Activated T-helper 1 cell treated with anti-CD3 and anti-CD28 coated beads, Interleukin-12 subunit alpha, Interleukin-12 subunit beta, Interleukin-2, Interleukin-4 antibody, amounts not matched to agents 30 ng/mL and 10 ng/mL and 1 ng/mL, durations not matched to agents 14 hours and 24 hours and 36 hours (primary cell): ENCODE measurements at places on chromosomes 2 and 18.

DNA sequence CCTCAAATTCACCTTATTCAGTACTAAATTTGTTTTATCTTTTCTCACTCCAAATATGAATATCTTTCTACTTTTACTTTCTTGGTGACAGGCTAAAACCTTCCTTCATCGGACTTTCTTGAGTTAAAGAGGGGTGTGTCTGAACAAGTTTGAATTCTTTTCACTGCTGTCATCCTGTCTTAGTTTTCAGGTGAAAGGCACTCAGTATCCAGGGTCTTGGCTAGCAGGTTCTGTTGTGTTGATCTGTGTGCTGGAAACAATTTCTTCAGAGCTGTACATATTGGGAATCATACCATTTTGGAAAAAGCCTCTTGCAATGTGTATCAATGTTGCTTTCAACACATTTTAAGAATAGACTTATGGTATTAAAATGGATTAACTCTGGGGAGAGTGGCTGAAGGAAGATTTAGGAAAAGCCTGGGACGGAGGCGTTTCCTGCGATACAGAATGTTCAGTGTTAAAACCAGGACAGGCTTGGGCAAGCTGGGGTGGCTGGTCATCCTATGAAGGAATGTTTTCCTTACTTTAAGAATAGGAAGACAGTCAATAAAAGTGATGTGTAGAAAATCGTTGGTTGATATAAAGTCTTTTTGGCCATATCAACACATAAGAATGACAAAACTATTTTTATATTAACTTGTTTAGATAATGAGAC lies 350.7 kb upstream of the SPRED2 start:
- DNase-seq: no peak

GRCh38 chr2:192090911-192091310 lies 103.8 kb downstream of the TMEFF2 start:
- DNase-seq: no peak

DNA sequence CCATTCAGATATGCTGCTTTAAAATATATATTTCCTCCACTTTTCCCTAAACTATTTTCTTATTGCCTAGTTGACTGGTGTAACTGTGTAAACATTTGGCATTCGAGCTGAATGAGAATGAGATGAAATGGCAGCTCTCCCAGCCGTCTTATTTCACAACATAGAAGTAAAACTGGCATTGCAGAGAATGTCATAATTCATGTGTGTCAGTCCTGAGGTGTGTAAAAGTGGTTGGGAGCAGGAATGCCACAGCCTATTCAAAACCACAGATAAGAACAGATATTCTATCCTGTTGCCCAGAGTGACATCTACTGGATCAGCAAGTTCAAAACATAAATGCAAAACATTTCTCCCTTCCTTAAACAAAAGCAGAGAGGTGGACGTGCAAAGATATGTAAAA lies 565.5 kb upstream of the CHAC2 start:
- DNase-seq: no peak

DNA sequence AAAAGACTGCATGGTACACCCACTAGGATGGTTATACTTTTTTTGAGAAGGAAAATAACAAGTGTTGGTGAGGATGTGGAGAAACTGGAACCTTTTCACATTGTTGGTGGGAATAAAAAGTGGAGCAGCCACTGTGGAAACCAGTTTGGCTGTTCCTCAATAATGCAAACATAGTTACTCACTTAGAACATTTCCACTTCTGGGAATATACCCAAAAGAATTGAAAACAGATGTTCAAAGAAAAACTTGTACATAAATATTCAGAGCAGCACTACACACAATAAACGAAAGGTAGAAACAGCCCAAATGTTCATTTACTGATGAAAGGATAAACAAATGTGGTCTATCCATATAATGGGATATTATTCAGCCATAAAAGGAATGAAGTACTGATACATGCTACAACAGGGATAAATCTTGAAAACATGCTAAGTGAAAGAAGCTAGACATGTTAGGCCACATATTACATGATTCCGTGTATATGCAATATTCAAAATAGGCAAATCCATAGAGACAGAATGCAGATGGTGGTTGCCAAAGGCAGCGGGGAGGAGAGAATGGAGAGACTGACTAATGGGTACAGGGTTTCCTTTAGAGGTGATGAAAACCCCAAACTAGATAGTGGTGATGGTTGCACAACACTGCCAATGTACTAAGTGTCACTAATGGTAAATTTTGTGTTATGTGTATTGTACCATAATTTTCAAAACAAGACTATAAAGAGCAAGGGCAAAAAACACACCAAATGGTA lies 20.9 kb upstream of the LMAN1 start:
- no peak for DNase-seq

DNA sequence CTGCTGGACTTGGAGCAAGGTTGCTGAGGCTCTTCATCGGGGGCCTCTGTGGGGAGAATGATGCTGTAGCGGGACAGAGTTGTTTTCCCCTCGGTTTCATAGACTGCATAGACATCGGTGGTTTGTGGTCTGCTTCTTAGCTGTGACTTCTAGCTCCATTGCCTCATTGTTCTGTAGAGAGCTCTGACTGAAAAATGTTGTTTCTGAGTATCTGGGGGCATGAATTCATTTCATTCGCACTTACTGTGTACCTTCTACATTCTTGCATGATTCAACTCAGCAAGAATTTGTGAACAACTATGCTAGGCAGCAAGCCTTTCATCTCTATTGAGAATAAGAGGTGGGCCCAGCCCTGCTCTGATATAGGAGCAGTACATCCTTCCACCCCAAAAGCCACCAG lies 406.8 kb downstream of the NBAS start:
- DNase-seq: no peak

DNA sequence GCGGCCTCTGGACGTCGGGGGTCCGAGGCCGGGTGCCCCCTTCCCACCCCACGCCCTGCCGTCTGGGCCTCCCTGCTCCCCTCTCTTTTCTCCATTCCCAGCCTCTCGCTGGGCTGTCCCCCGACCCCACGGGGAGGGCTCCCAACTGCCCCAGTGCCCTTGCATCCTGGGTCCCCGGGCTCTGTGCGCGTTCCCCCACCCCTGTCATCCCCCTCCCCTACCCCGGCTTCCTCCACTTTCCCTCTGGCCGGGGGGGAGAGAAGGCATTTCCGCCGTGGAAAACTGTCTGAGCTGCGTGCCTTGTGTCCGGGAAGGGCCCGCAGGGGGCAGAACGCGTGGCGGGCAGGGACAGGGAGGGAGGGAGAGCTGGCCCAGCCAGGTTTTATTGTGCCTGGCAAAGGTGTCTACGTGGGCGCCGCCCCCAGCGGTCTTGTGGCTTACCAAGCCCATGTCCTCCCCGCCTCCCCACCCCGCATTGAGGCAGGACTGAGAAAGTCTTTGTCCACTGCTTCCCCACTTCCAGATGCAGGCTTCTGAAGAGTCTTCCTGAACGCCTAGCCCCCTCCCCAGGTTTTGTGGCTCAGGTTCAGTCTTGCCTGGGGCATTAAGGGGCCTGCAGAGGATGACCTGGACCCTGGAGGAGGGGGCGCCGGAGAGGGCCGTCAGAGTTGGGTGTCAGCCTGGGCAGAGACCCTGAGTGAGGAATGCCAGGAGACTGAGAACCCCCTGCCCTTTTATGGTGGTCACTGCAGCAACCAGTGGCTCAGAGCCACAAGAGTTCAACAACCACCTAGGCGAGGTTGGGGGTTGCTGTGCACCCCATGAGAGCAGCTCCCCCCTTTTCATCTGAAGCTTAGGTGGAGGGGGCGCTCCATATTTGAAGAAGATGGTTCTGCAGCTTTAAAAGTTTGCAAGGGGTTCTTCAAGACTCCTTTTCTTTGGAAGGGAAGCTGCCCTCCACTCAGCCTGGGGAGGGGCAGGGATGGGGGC lies 1.3 kb downstream of the ITM2C start:
- DNase-seq: no peak

DNA sequence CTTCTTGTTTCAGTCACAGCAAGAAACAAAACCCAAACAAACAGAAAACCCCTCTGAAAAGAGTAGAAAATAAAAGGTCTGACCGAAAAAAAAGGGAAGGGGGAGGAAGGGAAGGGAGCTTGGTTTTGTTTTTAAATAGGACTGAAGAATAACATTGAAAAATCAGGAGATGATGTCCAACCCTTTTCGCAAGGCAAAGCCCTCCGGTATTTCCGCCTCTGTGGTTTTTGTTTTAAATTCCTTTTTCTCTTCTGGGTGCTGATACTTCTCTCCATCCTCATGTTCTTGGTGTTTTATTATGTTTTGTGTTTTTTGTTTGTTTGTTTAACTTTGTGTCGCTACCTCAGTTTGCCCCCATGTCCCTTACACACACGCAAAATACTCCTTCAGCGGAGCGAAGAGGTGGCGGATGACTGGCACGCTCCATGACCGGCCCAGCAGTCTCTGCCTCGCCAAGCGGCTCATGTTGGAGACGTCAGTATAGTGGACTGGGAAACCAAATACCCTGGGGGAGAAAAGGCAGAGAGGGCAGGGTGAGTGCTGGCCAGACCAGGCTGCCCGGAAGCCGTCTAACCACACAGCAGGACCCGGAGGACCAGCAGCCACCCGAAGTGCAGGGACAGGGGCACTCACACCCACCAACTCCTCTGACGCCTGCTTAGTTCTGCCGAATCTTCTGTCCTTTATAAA lies 65.7 kb upstream of the POMC start:
- DNase-seq: no peak

DNA sequence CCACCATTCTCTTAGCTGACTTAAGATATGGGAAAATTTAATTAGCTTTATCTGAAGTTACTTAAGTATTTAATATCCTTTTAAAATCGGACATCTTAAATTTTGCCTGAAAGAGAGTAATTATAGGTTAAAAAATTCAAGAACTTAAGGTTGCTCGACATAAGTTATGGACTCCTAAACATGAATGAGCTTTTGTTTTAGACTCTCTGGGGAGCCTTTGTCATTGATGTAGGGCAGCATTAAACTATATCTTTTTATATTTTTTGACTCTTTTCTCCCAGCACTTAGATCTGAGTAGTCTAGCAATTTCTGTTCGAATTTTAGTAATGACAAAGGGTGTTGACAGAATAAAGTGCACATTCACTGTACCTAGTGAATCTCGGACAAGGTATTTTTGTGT lies 4.7 kb downstream of the PHLPP1 start:
- no peak for DNase-seq

DNA sequence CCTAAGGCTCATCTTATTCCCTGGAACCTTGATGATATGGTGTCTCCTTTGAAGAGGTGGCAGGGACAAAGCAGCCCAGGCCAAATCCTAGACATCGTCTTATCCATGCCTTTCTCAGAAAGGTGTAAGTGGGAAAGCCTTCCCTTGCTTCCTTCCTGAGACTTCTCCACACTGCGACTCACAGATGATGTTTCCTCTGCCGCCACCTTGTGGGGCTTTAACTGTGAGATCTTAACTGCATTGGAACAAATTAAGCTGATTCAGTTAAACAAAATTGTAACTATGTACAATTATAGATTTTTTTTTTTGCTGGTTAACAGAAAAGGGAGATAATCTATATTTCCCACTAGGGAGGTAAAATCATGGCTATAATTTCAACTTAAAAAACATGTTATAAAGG lies 10.0 kb upstream of the GCA start:
- no peak for DNase-seq

DNA sequence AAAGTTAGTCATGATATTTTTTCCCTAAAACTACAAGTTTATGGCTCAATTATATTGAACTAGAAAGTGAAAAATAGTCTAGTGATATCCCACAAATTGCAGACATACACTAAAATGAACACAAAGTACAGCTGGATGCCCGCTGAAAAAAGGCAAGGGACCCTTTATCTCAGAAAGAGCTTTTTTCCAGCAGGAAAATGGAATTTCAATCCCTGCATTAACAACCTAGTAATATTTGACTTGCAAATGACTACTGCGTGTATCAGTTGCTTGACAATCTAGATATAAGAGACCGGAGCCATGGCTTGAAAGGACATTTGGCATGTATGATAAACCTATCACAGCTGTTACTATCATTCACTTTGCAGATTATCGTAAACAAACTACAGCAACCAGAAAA lies 49.1 kb downstream of the LRPPRC start:
- no peak for DNase-seq

GRCh38 chr2:226984750-226985582 lies 149.1 kb downstream of the RHBDD1 start:
- peak; percentile 9 for DNase-seq

DNA sequence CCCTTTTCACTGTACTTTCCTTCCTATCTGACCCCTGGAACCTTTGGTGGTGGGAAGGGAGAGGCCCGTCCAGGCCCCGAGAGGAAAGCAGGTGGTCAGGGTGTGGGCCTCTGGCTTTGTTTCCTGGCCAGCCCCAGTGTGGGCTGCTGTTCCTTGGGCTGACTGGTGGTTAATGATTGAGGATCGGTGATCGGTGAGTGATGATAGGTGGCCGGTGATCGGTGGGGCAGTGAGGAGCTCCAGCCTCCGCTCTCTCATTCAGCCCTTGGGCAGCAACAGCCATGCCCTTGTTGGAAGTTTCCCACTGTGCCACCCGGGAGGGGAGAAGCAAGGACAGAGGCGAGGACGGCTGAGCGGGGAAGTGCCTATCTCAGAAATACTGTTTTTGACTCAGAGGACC lies 7.3 kb downstream of the ACKR3 start:
- DNase-seq: no peak

DNA sequence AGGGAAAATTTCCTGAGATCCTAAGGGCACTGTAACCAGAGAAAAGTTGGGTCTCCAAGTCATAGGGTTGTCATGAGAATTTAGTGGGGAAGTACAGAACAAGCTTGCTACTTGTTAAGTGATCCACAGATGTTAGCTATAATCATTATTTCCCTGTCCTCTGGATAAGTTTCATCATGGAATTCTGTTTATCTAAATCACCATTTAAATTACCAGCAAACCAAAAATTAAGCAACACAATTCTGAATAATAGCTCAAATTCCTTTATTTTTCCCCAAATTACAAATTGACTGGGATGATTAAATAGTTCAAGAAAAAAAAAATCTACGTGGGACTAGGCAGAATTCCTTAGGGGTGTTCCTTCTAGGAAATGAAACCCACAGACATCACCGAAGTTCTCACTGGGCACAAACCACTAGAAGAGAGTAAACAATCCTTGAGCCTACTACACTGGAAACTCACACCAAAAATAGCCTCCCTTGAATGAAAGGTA lies 159.5 kb downstream of the COL6A3 start:
- no peak for DNase-seq

GRCh38 chr2:45626387-45627221 lies 15.5 kb upstream of the SRBD1 start:
- no peak for DNase-seq

DNA sequence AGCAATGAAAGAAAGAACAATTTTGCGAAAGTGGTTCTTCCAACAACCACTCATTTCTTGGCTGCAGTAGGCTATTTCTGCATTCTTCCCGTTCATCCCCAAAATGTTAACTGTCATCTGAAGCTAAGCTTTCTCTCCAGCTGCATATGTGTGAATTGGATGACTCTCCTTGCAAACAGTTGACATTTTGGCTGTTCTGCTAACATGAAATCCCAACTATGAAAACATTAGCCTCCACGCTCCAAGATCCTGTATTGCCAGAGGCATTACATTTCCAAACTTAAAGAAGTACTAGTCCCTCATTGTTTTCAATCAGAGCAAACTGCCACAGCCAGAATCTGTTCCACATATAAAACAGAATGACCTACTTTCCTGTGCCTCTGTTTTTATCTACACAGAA lies 88.5 kb downstream of the TGIF1 start:
- DNase-seq: no peak
